ENCODE measurements at places on chromosomes 12 and 14. TPM values are rescaled to one million over a fixed set of nuclear protein-coding genes. Genes with fewer than 3 reads are reported as not detected.

The P3H3 gene
- 32.5 TPM for total RNA-seq

The ZNF891 gene
- total RNA-seq, result 0.43 TPM

The ZNF384 gene
- total RNA-seq, result 26.2 TPM

The FAM177A1 gene
- 56.4 TPM for total RNA-seq

The DAO gene
- not detected for total RNA-seq

The RPS6KL1 gene
- 0.38 TPM for total RNA-seq

The LPAR5 gene
- total RNA-seq, result not detected

The PTGDR gene
- total RNA-seq, result not detected

The PTCSC3 gene
- not detected for total RNA-seq

DNA sequence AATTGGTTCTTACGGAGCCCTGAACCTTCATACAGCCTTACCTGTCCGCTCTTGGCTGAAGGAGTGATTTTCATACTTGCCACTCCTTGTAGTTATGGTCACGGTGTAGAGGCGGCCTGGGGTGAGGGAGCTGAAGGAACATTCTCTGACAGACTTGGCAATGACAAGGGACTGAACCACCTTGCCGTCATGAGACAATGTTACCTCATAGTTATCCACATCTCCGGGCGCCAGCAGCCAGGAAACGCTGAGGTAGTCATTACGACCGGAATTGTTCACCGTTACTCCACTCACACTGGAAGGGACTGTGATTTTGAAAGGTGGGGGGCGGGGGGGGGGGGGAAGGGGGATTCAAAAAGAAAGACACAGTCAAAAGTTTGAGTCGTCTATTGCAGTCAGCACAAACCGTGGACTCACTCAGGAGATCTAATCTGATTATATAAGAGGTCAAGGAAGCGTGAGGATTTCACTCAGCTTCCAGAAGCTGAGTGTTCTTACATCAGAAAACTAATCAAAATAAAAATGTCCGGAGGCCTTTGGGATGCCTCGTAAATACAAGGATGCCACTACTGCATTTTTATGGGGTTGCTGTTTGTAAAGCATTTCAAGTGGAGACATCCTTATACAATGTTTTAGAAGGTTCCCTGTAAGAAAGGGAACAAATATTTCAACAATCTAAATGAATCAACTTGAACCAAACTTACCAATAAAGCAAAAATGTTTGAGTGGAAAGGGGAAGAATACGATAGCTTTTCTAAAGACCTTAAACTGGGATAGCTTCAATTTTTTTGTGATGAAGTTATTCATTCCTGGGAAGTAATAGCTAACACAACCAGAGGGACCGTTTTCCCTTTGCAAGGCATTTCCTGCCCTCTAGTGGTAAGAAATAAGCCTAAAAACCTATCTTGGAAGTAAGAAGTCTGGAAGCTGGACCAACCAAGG, 60.6 kb downstream of the PTPRB start:
- peak; percentile 90 for DNase-seq
- no peak overlapping the region for H3K4me3 ChIP-seq
- no peaks in the 10 kb centered on the region for H3K36me3 ChIP-seq
- no peak overlapping the region for H3K27ac ChIP-seq
- H3K4me1 ChIP-seq, result peaks cover 4% of the 10 kb centered on the region
- no peaks in the 10 kb centered on the region for H3K27me3 ChIP-seq

- H3K27ac ChIP-seq, result no peak overlapping the region
- H3K27me3 ChIP-seq, result no peaks in the 10 kb centered on the region
- H3K4me3 ChIP-seq, result 0 out of 2 replicates have a peak overlapping the region, but pooled peaks have one; percentile 87
- peaks cover 15% of the 10 kb centered on the region for H3K4me1 ChIP-seq
Measured at GRCh38 chr14:23951590-23952201, 1.9 kb upstream of the DHRS4 start.

Data from GM23248 (cell line).